ENCODE measurements at places on chromosomes 13 and 19.

GRCh38 chr13:114196629-114197028, 17.6 kb downstream of the CFAP97D2 start:
- DNase-seq, result no peak

- DNase-seq, result peak; percentile 52
Measured at GRCh38 chr13:37602733-37603381, 4.3 kb upstream of the POSTN start.

DNA sequence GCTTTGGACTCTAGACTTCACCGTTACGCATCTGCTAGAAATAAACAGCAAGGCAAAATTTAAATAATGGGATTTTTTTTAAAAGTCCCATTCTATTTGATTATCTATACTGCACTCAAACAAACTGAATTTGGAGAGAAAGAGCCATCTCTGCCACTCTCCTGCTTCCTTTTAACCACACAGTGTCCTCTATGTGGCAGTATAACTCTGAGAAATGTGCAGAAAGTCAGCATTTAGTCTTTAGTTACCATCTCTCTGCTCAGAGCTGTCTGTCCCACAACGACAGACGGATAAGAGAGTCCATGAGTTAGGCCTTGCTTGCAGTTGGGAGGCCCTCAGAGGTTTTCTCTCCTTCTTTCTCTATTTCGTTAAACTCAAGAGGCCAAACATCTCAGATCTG, 21.2 kb downstream of the CCNA1 start:
- peak; percentile 17 for DNase-seq

- DNase-seq, result no peak
Measured at GRCh38 chr19:19687090-19687489, 18.5 kb downstream of the ZNF101 start.

DNA sequence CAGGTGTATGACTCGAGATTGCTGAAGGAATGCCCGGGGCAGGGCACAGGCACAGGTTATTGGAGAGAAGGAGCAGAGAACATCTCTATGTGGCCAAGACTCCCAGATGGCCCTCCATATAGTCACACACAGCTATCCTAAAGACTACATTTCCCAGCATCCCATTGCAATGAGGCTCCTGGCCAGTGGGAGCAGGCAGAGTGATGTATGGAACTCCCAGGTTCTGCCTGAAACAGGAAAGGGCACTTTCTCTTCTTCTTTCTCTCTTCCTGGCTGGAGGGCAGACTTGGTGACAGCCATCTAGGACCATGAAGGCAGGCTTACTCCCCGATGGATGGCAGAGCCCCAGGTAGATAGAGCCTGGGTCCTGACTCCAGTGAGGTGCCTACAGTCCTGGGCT, 13.5 kb downstream of the PPP1R13L start:
- no peak for DNase-seq

- no peak for DNase-seq
Measured at GRCh38 chr19:31499281-31500196, 150.3 kb upstream of the TSHZ3 start.

- DNase-seq, result no peak
Measured at GRCh38 chr19:3682741-3683404, 17.4 kb downstream of the PIP5K1C start.

DNA sequence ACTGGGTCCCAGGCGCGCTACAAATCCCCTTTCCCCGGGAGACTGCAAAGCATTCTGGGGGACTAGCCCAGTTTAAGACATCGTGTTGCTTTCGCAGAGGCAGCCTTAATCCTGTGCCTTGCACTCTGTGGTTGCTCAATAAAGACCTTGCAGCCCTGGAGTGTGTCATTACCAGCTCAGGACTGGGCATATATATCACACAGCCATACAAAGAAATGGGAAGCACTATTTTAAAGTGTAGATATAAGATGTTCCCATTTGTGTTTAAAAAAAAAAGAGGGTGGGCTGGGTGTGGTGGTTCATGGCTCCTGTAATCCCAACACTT, 11.1 kb downstream of the NAPA start:
- no peak for DNase-seq

DNA sequence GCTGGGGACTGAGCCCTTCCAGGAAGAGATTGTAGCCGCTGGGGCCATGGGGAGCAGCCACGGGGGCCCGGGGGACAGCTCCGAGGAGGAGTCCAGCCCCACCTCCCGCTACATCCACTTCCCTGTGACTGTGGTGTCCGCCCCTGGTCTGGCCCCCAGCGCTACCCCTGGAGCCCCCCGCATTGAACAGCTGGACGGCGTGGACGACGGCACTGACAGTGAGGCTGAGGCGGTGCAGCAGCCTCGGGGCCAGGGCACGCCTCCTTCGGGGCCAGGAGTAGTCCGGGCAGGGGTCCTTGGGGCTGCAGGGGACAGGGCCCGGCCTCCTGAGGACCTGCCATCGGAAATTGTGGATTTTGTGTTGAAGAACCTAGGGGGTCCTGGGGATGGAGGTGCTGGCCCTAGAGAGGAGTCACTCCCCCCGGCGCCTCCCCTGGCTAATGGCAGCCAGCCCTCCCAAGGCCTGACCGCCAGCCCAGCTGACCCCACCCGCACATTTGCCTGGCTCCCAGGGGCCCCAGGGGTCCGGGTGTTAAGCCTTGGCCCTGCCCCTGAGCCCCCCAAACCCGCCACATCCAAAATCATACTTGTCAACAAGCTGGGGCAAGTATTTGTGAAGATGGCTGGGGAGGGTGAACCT, 9.6 kb downstream of the IGFLR1 start:
- DNase-seq, result no peak

DNA sequence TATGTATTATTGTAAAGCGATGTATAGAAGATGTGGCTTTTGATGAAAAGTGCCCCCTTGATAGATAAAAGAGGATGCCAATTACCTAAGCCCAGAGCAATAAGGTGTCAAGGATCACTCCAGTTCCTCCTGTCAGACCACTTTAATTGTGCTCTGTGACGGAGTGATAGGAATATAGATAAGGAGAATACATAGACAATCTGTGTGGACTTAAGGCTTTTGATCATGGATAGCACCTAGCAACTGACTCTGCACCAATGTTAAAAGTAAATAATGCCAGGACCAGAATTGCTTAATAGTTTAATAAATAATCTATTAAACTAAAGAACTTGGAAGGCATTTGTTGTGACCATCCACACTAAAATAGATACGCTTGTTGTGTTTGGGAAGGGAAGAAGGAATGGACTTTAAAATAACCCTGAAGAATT, 390.7 kb upstream of the ARGLU1 start:
- no peak for DNase-seq

DNA sequence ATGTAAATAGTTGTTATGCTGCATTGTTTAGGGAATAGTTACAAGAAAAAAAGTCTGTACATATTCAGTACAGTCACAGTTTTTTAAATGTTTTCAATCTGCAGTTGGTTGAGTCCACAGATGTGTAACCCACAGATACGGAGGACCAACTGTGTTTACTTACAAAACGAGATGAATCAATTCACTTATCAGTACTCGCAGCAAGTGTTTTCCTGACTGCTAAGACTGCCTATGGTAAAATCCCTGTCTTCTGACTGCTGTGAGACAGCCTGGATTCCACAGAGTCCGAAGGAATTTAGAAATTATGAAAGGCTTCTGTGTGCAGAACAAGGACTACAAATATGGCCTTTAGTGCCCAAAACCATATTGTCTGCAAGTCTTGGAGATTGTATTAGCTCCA, 45.7 kb upstream of the C1QTNF9 start:
- DNase-seq, result peak; percentile 40

DNA sequence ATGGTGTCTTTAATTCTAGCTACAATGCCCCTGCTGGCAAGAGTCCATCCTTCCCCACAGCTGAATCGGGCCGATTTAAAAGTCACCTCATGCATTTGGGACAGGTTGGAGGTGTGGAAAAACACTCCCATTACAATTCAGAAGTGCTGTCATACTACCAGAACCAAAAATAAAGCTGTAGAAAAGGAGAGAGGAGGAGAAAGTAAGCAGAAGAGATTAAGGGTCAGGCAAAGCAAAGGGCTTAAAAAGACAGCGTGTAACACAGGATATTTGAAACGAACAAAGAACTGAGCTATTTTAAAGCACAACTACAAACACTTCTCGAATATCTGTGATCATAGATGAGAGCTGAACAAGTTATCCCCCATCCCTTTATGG, 90.4 kb downstream of the FGF14 start:
- DNase-seq, result no peak

- DNase-seq, result peak; percentile 50
Measured at GRCh38 chr13:49395451-49395865, 48.4 kb downstream of the CAB39L start.

- DNase-seq, result no peak
Measured at GRCh38 chr19:2248136-2249009, 750 bp upstream of the AMH start.

GRCh38 chr13:32720026-32720425, 133.8 kb downstream of the PDS5B start:
- DNase-seq, result peak; percentile 26

- DNase-seq, result peak; percentile 64
Measured at GRCh38 chr13:50646070-50646469, 197.4 kb downstream of the DLEU7 start.

- peak; percentile 58 for DNase-seq
Measured at GRCh38 chr19:10193790-10194499, 808 bp downstream of the DNMT1 start.

- DNase-seq, result peak; percentile 78
Measured at GRCh38 chr13:52359534-52359933, 46.4 kb downstream of the THSD1 start.

GRCh38 chr19:459724-460511, 915 bp downstream of the SHC2 start:
- peak; percentile 8 for DNase-seq

- DNase-seq, result no peak
Measured at GRCh38 chr19:35629332-35629633, 447 bp downstream of the RBM42 start.

DNA sequence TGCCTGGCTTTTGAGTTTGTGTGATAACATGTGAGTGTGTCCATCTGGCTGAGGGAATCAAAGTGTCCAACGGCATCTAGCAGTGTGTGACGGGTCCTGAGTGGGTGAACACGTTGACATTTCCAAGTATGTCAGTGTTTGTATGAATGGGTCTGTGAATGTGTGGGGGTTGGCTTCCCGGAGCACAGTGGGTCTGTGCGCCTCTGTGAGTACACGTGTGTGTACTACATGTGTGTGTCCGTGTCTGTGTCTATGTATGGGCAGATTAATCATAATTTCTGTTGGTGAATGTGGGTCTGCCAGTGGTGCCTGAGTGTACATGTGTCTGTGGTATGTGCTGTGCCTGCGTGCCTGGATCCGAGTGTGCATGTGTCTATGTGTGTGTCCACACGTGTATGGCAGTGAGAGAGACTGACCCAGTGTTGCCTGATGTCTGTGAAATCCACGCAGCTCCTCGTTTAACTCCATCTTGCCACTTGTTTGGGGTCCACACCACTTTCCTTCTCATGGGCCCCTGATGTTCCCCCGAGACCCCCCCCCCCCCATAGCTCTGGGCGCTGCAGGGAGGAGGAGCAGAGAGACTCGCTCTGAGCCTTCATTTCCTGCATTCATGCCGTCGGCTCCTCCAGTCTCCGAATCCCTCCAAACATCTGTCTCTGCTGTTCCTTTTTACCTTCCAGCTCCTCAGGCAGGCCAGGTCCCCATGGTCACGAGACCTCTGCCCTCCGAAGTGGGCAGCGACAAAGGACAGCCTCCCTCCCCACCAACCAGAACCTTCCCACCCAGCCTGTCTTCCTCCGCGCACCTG, 5.3 kb downstream of the CCDC8 start:
- DNase-seq, result no peak

GRCh38 chr13:76861859-76862258, 24.3 kb downstream of the KCTD12 start:
- DNase-seq, result no peak

DNA sequence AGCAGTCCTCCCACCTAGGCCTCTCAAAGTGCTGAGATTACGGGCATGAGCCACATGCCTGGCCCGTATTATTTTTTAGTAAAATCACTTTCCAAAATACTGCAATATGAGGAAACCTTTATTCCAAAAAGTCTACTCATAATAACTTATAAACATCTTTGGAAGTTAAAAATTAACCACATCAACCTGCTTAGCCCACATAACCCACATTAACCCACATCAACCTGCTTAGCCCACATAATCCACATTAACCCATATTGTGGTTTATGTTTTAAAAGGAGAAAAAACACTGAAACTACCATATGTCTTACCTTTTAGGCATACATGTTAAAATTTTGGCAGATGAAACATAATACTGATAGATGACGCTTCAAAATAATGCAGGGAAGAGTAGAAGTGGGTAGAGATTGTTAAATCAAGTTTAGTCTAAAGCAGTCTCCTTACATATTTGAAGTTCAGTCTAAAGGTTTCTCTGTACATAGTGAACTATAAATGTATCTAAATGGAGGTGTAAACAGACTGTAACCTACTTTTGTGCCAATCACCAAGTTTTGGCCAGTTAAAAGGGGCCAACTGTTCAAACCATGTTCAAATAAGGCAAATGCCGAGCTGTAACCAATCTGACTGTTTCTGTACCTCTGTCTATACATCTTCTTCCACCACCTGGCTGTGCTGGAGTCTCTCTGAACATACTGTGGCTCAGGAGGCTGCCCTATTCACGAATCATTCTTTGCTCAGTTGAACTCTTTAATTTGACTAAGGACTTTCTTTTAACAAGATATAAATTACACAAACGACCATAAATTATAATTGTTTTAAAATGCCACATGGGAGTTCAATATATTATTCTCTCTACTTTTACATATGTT, 14.5 kb downstream of the KPNA3 start:
- DNase-seq, result no peak

All from AG10803 (cell line).